ENCODE measurements at places on chromosomes 12 and 14. TPM values are rescaled to one million over a fixed set of nuclear protein-coding genes. Genes with fewer than 3 reads are reported as not detected.

DNA sequence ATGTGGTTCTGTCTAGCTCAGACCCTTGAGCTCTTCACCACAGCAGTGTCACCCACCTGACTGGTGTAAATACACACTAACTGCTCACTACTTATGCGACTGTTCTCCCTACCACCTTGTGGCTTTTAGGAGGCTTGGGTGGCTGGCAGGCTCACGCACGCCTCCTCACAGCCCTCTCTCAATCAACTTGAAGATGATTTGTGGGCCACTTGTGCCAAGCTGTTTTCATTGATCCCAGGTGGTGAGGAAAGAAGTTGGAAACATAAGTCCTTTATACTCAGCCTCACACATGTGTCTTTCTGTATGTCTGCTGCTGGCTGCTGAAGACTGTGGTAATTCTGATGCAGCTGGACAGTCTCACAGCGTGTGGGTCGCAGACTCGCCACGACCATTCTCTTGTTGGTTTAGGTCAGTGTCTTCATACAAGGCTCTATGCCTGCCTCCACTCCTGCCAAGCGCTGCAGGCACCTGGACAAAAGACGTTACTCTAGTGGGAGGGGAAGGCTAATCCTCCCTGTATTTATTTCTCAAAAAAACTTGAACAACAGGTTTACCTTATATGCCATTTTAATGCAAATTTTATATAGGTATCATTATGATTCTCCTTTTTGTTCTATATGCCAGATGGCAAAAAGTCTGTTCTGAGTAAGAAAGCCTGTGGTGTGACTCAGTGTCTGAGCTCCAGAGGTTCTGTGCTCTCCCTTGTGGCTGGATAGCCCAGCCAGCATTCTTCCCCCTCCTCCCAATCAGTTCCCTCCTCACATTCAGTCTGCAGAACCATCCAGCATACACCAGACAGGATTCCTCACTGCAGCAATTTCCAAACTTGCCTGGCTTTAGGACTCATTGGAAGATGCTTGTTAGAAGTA is 115.6 kb downstream of the DIP2B start:
- no peak for DNase-seq

Gene SYCP3
- not detected for total RNA-seq

- DNase-seq, result no peak
Observed at GRCh38 chr14:104284636-104285507, 146.5 kb downstream of the KIF26A start.

DNA sequence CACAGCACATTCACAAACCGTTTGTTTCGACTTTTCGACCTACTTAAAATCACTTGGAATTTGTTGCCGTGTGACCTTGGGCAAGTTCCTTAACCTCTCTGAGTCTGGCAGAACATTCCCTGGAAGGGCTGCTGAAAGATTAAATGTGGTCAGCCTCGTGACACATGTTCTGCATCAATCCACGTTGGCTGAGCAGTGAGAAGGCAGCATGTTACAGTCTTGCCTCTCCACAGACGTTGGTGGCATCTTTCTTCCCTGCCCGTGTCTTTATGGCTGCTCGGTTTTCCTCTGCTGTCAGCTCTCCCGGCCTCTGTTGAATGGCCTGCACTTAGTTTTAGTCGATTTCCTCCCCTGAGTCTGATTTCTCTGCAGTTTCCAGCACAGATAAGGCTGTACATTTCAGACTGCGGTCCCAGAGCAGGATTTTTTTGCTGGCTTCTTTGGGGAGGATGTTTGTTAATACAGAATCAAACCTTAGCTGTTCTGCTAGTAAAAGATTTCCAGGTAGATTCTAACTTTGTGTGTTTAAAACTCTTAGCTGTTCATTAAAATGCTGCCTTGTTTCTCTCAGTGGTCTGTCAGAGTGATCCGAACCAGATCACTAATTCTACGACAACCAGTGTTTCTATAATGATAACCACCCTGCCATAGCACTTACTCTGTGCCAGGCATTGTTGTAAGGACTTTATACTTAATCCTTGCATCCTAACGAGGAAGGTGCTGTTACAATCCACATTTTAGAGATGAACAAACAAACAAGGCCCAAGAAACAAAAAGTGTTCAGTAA is 217.1 kb downstream of the CHST11 start:
- no peak for DNase-seq

- DNase-seq, result no peak
Observed at GRCh38 chr14:65225299-65226159, 123.2 kb upstream of the MAX start.

Gene TCL1B
- not detected for total RNA-seq

- no peak for DNase-seq
Observed at GRCh38 chr12:97714107-97714563, 251.5 kb downstream of the RMST start.

Gene SPRING1
- total RNA-seq, result 50.8 TPM

Gene BICD1
- 49.5 TPM for total RNA-seq

DNA sequence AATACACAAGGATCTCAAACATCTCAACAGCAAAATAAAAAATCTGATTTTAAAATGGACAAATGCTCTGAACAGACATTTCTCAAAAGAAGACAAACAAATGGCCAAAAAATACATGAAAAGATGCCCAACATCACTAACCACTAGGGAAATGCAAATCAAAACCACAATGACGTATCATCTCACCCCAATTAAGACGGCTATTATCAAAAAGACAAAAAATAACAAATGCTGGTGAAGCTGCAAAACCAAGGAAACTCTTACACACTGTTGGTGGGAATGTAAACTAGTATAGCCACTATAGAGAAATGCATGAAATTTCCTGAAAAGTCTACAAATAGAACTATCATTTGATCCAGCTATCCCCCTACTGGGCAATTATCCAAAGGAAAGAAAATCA is 145.0 kb downstream of the BTG1 start:
- DNase-seq, result no peak

DNA sequence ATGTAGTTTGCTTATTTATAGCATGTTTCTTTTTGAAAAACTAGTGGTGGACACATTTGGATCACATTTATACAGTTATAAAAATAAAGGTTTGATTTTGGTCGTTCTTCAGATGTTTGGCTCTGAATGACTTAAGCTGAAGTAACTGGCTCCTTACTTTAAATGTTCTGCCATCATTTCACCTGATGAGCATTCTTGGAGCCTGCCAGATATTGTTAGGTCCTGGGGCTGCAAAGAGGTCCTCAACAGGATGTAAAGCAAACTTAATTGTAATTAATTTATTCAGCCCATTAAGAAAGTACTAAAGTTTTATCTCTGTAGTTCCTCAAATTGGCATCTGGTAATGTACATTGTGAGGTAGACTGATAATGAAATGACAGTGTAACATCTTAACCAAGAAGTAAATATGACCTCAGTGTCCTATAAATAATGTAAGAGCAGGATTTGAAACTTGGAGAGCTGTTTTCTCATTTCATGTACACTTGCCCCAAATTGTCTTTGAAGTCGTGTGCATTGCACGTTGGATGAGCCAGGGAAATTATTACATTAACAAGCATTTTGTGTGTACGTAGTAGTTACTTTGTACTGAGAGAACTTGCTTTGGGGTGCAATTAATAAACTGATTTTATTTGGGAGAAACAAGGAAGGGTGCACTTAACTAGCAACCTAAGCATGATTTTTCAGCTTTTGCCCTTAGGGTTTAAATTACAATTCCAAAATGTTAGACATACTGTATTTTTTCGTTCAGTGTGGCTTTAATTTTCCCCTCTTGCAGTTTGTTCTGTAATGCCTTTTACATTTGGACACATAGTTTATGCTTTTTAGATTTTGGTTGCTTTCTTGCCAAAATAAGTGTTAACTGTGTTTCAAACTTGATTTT is 7.5 kb downstream of the EIF5 start:
- DNase-seq, result no peak

Gene PROX2
- total RNA-seq, result not detected

DNA sequence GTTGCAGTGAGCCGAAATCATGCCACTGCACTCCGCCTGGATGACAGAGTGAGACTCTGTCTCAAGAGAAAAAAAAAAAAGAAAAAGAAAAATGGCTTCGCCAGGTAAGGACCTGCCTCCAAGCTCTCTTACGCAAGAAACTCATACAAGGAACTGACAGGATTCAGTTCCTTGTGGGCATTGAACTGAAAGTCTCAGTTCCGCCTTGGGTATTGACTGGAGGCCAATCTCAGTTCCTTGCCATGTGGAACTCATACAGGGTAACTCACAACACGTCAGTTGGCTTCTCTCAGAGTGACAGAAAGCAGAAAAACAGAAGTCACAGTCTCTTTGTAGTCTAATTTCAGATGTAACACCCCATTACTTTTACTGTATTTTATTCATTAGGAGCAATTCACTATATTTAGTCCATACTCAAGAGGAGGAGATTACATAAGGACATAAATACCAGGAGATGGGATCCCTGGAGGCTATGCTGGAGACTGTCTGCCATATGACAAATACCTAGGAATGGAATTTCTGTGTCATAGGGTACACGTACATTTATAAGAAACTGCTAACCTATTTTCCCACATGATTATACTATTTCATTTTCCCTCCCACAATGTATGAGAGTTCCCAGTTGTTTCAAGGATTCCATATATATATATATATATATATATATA is 11.4 kb upstream of the NOPCHAP1 start:
- DNase-seq, result no peak

DNA sequence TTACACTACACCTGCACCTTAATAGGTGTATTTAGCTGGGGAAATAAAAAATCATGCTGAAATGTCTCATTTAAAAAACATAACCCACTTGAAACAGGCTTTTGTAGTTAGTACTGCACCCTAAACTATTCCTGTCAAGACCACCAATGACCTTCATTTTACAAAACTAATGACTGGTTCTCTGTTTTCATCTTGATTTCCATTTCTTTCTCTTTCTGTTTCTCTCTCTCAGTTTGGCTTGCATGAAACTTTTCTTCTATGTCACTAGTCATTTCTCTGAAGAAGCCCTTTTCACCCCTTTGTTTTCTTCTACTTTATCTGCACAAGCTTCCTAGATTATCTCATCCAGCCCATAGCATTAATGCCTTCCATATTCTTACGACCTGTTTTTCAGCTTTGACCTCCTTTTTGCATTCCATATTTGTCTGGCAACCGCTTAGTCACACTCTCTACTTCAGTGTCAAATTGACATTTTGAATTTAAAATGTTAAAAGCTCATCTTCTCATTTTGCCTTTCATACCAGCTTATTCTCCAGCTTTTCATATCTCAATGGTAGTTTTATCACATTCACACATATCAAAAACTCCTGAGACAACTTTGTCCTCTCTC is 32.7 kb upstream of the KLRF1 start:
- no peak for DNase-seq

GRCh38 chr14:39025250-39025809 is 77.7 kb downstream of the SEC23A start:
- DNase-seq, result no peak

DNA sequence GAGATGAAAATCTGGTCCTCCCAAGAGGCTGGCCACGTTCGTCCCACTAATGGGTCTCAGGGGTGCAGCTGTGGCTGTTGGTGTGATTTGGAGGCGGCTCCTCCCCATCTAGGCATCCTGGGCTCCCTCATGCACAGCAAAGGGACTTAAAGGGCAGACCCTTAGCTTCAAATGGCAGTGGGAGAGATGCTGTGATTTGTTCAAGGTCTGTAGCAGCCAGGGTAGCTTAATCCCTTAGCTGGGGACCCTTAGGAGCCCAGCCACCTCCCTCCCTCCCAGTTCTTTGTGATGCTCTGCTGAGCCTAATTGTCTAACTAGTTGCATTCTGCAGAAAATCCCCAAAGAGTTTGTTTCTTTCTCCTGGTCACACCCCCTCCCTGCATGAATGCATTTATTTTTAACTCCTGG is 18.3 kb downstream of the DYRK4 start:
- no peak for DNase-seq

DNA sequence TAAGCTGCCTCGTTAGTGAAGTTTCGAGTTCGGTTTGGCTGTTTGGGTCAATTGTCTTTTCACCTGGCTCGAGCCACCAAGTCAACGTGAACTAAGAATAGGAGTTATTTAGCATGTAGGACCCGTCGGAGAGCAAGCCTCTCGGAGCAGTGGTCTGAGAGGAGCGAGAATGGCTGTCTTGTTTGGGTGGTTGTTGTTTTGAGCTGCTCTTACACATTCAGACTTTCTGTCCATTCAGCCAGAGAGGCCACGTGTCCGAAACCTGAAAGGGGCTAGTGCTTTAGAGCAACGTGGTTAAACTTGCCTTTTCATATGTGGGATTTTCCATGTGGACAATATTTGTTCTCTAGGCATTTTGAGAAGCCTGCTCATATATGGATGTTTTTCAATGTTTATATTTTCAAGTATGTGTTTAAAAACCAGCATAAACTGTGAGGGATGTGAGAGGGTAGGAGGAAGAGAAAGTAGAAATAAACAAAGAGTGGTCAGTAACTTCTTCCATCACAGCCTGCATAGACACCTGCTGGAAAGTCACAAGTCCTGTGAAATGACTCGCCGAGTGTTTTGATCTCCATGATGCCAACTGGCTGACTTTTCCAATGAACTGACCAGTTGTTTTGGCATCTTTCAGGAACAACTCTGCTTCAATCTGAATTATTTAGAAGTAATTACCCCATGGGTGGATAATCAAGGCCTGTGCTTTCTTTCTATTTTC is 221.0 kb downstream of the ASCL1 start:
- no peak for DNase-seq

Gene MSI1
- 224 TPM for total RNA-seq

- DNase-seq, result no peak
Observed at GRCh38 chr12:108455706-108456105, 59.4 kb upstream of the FICD start.

Gene SLCO1B3
- total RNA-seq, result not detected

DNA sequence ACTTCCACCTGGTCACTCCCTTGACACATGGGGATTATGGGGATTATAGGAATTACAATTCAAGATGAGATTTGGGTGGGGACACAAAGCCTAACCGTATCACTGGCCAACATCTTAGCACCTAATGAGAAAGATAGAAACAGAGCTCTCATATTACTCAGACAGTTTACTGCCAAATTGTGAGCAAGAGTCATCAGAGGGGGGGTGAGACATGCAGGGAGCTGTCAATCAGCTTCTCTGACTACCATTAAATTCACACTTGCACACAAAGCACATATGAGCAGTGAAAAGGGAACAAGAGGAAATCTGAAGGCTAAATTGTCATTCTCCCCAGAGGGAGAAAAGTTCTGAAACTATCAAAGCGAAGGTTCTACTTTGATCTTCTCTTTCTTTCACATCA is 78.1 kb upstream of the GRIN2B start:
- DNase-seq, result no peak

Gene SERPINA10
- total RNA-seq, result not detected

Gene OXA1L
- total RNA-seq, result 121 TPM

DNA sequence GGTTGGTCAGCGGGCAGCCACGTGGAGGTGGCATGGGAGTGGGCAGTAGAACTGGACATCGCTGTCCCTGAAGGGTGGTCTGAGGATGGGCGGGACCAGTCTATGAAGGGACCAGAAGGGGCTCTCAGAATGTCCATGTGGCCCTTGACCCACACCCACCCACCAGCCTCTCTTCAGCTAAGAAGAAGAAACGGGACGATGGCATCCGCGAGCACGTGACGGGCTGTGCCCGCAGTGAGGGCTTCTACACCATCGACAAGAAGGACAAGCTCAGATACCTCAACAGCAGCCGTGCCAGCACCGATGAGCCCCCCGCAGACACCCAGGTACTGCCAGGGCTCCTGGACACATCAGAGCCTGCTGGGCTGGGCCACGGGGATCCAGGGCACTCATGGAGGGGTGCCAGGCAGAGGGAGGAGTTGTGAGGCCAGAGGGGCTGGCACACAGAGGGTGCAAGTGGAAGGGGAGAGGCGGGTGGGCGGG is 21.3 kb downstream of the SETD1B start:
- no peak for DNase-seq

GRCh38 chr12:14961466-14962152 is at the start of gene ARHGDIB:
Gene ARHGDIB, minus strand, starts transcription at chr12:14961601. Its CDS starts 10,889 bp downstream, at chr12:14950712.
- DNase-seq, result no peak

Gene LMNTD1
- total RNA-seq, result not detected

GRCh38 chr14:87966816-87967215 is 26.2 kb downstream of the GALC start:
- no peak for DNase-seq

Gene LRRC10
- total RNA-seq, result not detected

Gene FERMT2
- total RNA-seq, result 64.2 TPM
